ENCODE measurements at places on chromosomes 6 and 20.
A peak's percentile ranks its signal among the peaks of the same experiment; 100 is the strongest.

GRCh38 chr20:1327827-1328679 is 886 bp downstream of the SDCBP2 start:
- no peak for DNase-seq

- DNase-seq: no peak
Observed at GRCh38 chr6:19443411-19443810, 393.8 kb upstream of the ID4 start.

GRCh38 chr20:50230184-50230583 is 39.6 kb downstream of the CEBPB start:
- DNase-seq: no peak

DNA sequence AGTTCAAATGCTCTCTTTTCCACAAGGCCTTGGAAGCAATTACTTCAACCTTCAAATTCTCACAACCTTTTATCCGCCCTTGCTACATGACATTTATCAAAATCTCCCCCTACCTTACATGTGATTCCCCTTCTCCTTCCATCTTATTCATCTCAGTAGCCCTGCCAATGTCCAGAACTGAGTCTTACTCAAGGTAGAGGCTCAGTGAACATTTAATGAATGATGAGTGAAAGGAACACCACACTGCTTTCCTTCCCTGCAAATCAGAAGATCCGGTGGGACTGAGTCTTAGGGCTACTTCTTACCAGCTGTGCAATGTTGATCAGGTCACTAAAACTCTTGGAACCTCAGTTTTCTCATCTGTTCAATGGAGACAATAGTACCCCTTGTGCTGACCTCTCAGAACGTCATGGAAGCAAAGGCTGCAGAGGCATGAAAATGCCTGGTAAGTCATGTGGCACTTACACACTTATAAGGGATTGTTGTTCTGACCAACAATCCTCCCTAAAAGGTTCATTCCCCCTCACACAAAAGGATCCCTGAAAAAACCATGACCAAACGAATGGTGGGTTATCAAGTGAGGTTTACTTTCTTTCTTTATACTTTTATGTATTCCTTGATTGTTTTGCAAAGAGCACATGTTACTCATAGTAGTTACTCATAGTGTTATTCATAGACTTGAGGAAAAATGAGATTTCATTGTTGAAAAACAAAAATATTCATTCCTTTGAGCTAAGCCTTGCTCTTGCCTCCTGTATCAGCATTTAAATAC is 6.5 kb downstream of the MDGA1 start:
- no peak for DNase-seq

- DNase-seq: no peak
Observed at GRCh38 chr6:5335020-5335419, 73.7 kb downstream of the FARS2 start.

DNA sequence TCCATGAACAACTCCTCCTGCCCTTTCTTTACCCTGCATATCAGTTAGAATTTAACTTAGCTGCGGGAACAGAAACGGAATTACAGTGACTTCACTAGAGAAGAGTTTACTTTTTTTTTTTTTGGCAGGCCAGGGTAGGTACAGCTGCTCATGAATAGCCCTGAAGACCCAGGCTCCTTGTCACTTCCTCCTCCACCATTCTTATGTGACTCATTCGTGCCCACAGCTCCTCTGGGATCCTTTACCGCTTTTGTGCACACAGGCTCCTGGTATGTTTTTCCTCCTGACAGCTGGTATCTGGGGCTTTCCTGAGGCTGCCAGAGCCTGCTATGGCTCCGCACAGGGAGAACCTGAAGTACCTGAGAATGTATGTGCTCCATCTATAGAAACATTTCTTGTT is 3.9 kb upstream of the KCNS1 start:
- DNase-seq: no peak

- DNase-seq: no peak
Observed at GRCh38 chr6:107641071-107641470, 151.2 kb downstream of the SOBP start.

DNA sequence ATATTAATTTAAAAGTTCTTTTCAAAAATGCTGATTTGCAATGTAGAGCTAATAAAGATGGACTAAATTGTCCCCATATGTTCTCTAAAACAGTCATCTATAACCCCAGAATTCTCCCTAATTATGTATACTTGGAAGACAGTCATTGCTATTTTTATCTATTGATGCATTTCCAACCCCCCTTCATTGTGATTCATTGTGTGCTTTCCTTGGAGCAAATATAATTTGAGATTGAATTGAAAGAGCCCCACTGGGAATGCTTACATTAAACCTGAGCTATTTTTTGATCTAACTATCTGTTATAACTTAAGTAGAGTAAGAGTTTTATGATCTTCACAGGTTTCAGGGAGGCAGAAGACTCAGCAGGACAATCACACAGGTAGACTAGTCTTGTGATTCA is 73.7 kb upstream of the PTCHD4 start:
- no peak for DNase-seq

DNA sequence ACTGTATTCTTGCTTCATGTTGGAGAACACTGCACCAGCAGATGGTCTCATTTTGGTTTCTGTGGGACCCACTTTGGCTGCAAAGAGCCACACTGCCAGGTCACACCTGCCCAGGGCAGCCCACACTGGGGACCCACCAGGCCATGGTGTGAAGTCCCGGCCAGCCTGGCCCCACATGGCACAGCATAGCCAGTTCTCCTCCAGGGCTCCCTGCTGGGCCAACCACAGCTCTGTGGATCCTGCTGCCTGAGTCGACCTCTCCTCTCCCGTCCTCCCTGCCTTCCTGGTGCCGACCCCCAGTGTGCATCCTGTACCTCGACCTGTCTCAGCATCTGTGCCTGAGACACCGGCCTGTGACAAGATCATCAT is 3.0 kb downstream of the ARFRP1 start:
- DNase-seq: no peak

GRCh38 chr6:14499841-14500240 is 382.3 kb downstream of the CD83 start:
- DNase-seq: no peak

- DNase-seq: no peak
Observed at GRCh38 chr6:29456971-29457370, at the start of the genes OR11A1 and OR2H1. Gene OR11A1, minus strand, starts transcription at chr6:29457071. Its CDS starts 29,430 bp downstream, at chr6:29427641. Gene OR2H1, plus strand, starts transcription at chr6:29457155. Its CDS starts 4,615 bp downstream, at chr6:29461770.

GRCh38 chr20:12203981-12204380 is 286.3 kb downstream of the BTBD3 start:
- DNase-seq: no peak

DNA sequence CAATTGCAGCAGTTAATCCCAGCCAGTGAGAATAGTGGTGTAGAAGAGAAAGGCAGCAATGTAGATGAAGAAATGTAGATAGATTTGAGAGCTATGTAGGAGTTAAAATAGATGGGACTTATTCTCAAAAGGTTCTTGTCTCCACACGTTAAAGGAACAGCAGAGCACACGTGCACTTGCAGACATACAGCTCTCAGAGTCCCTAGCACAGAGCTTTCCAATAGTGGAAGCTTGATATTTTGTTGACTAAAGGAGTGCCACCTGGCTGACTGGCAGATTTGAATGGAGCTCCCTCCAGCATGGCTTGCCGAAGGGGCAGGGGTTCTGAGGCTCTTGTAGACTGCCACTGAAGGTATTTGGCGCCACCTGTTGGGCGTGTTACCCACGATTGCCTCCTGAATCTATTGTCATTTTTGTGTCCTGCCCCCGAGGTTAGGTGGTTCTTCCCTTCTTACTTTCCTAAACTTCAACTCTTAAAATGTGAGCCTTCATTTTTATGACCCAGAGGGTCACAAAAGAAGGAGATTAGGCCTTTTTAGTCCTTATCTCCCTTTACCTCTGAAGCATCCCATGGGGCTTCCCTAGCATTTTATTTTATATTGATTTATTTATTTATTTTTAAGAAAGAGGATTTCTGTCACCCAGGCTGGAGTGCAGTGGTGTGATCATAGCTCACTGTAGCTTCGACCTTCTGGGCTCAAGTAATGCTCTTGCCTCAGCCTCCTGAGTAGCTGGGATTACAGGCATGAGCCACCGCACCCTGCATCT is 16.4 kb downstream of the BRD2 start:
- DNase-seq: peak; percentile 78

DNA sequence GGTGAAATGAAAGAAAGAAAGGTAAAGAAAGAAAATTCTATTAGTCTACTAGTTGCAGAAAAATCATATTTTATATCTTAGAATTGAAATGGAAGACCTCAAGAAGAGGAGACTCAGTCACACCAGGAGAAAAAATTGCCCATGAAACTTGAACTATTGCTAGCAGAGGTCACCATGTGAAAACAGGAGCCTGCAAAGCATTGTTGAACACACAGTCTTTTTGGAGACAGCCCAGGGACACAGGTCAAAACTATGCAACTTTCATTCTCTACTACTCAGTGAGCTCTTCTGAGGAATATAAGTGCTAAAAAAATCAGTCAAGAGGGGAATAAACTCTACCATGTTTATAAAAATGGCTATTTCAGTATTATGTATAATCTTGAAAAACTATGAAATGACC is 89.8 kb upstream of the TENT5A start:
- DNase-seq: no peak

DNA sequence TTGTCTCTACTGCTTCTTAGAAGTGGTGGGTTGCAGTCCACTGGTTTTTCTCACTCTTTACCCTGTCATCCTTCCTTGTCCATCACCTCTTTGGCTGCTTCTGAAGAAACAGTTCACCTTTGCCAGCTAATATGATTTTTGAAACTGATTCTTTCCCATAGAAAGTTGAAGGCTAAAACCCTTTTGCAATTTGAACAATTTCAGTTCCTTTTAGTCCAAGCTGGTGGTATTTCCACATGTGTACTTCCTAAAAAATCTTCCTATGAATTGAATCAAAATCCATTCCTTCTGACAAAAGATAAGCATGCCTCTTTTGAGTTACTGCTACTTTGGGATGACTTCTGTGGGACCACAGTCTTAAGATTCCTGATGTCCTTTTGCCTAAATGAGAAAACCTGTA is 210.0 kb upstream of the MAN1A1 start:
- DNase-seq: no peak

GRCh38 chr6:151095538-151096254 is 144.1 kb upstream of the AKAP12 start:
- no peak for DNase-seq

DNA sequence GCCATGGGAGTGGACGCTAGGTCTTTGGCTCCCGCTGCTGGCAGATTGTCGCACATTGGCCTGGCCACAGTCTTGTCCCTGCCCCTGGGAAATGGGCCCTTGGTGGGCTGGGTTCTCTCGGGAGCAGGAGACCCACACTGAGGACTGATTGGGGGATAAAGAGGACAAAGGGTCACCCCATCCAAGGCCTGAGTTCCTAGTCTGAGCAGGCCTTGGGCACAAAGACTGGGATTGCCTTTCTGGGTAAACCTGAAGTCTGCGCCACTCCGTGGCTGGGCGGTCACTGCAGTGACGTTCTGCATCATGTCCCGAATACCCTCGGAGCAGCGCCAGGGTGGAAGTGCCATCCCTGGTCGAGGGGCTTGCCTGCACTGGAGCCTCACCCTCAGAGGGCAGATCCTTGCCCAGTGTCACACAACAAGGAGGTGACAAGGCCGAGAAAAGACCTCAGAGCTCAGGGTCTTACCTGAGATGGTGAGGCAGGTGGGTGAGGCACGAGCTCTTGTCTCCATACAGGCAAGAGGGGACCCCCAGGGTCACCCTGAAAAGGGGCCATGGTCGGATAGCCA is 36.1 kb upstream of the ZBP1 start:
- no peak for DNase-seq

DNA sequence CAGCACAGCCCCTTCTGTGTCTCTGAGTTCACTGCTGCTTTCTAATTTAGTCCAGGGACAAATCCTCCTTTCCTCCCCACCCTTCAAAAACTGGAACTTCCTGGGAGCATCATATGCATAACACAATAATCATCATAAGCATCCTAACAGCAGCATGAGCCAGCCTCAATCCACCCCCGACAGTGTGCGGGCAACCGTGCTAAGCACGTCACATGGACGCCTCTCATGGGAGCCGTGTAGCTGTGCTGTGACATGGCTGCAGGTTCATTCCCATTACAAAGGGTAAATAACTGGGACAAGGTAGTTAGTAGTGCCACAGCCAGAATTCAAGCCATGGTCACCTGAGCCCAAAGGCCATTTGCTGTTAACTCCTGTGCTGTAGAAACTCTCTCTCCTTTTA is 24.5 kb upstream of the ULBP3 start:
- DNase-seq: no peak

DNA sequence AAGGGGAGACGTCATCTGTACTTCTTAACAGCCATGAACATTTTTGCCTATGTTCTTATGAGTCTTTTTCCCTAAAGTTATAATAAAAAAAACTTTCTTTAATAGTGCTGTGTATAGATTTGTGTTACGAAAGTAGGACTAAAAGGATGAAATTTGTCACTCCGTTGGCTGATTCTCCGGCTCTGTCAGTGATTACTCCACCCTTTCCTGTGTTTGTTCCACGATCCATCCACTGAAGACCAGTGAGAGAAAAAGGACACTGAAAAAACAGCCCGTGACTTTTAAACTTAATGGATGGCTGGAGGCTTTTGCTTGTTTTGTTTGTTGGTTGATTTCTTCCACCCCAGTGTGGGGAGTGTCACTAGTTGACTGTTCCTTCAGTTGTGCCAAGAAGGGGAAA is 232.0 kb upstream of the NOX3 start:
- no peak for DNase-seq

GRCh38 chr20:31440012-31440659 is at the start of gene DEFB123:
Gene DEFB123, plus strand, starts transcription at chr20:31440632. Its CDS starts 67 bp downstream, at chr20:31440699.
- DNase-seq: no peak

GRCh38 chr6:95802978-95803377 is 212.8 kb upstream of the FUT9 start:
- DNase-seq: no peak

GRCh38 chr20:38092915-38093314 is 59.4 kb downstream of the RPRD1B start:
- DNase-seq: no peak

DNA sequence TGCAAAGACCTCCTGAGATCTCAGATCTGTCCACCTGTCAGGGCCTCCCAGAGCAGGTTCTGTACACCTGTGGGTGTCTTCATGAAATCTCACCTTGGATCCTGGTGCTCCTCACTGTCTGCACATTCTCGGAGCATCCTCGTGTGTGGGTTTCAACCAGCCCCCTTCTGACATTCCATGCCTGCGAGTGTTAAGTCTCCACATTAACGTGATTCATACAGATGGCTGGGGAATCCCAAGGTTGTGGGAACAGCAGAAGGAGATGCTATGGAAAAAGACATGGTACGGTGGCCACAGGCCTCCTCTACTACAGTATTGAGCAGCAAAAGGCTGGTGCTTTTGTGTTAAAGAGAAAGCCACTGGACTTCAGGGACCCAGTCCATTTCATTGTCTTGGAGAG is 556.5 kb downstream of the DHX35 start:
- no peak for DNase-seq

- no peak for DNase-seq
Observed at GRCh38 chr6:80548532-80548931, 442.1 kb downstream of the BCKDHB start.

DNA sequence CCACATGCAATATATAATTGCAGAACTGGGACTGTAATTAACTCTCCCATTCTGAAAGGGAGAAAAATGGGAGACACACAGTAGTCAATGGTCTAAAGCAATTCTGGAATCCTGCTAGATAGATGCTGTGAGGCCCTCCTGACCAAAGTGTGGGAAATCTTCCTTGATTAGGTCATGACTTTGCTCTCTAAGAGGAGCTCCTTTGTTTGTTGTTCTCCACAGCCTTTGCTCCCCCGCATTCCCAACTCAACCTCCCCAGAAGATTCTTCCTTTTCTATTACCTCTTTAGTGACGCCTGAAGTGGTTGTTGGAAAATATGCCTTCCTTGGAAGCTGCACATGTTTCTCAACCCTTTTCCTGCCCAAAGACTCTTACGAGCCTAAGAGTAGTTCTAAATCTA is 28.8 kb upstream of the LIN28B start:
- no peak for DNase-seq

- no peak for DNase-seq
Observed at GRCh38 chr20:50366270-50367103, 143.7 kb upstream of the PTPN1 start.

Data from activated naive CD8-positive, alpha-beta T cell treated with anti-CD3 and anti-CD28 coated beads, Interleukin-2, amount 50 U/mL, for 16 hours (primary cell).